Cortex of kidney (tissue), 1 donor: ENCODE measurements at places on chromosomes 6 and 20.

GRCh38 chr6:44062771-44063560, 64.3 kb downstream of the MRPL14 start:
- DNase-seq, result no peak

GRCh38 chr6:23523771-23524170, 602.2 kb upstream of the NRSN1 start:
- no peak for DNase-seq

DNA sequence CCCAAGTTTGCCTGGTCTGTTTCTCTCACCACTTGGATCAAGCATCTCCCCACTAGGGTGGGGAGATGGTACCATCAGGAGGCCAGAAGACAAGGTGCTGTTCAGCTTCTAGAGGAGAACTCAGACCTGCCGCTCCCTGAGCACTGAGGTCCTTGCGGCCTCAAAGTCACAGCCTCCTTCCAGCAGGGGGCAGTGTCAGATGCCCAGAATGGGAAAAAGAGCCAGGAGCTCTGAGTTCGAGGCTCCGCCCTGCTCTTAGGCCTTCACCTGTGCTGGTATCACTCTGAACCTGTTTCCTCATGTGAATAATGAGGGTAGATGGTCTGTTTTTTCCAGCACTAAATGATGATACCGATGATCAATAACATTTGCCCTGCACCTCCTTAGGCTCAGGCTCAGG, 68.7 kb downstream of the TOX2 start:
- DNase-seq, result no peak

DNA sequence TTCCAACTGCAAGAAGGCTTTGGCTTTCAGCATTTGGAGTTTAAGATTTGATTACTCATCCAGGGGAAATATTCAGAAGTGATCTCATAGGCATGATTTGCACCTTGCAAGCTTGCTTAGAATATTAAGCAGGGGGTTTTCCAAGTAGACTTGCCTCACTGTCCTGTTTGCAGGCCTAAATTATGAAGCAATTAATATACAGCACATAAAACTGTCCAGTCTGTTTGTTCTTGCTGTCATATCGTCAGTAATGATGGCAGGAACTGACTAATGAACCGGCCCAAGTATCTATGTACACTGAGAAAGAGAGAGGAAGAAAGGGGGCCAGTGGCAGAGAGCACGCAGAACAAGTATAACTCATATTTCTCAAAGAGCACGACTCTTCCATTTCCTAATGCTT, 212.5 kb upstream of the SUPT3H start:
- DNase-seq, result no peak

DNA sequence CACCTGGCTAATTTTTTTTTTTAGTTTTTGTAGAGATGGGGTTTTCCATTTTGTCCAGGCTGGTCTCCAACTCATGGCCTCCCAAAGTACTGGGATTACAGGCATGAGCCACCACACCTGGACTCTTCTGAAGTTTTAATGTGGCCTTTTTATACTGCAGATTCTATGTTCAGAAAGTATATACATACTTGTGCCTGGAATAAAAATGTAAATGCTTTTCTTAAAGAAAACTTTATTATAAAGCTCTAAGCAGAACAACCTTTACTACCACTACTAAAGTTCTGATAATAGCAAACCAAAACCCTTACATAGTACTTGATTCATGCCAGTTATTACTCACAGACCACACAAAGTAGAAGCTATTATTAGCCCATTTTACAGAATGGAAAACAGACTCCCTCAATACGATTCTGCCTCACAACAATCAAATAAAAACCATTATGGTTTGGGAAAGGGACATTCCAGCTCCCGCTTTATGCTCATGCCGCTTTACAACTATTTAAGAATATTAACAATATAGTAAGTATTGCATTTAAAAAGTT, 5.3 kb downstream of the PHIP start:
- DNase-seq, result no peak

GRCh38 chr20:25150016-25150415, 45.5 kb upstream of the ENTPD6 start:
- DNase-seq, result no peak

DNA sequence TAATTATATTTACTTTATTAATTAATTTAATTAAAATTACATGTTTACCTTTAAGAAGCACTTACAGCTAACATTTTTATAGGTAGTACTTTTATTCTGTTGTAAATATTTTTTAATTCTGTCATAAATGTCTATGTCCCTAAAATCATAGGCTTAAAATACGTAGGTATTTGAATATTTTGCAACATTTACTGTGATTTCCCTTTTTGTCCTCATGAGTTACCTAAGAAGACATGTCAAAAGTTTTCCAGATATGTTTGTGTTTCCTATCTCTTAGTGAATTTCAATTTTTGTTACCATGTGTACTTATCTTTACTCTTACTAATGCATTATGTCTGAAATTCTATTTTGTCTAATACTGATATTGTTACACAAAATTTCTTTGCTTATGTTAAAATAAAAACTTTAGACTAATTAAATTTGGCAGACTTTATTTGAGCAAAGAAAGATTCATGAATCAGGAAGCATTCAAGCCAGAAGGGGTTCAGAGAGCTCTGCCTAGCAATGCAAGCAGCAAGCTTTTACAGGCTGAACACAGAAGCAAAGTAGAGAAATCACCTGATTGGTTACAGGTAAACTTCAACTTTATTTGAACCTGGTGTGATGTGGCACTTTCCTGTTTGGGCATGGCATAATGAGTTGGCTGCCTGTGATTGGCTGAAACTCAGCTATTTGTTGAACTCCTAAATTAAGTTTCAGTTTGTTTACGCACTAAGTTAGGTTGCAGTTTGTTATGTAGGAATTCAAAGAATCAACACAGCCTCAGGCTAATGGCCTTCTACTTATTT, 123.2 kb upstream of the TMEM170B start:
- no peak for DNase-seq

- DNase-seq, result no peak
Observed at GRCh38 chr6:47603995-47604394, 94.4 kb upstream of the ADGRF4 start.

- no peak for DNase-seq
Observed at GRCh38 chr6:33008944-33009861, at the start of gene HLA-DOA. TSS of gene HLA-DOA (minus strand) at chr6:33009591.

DNA sequence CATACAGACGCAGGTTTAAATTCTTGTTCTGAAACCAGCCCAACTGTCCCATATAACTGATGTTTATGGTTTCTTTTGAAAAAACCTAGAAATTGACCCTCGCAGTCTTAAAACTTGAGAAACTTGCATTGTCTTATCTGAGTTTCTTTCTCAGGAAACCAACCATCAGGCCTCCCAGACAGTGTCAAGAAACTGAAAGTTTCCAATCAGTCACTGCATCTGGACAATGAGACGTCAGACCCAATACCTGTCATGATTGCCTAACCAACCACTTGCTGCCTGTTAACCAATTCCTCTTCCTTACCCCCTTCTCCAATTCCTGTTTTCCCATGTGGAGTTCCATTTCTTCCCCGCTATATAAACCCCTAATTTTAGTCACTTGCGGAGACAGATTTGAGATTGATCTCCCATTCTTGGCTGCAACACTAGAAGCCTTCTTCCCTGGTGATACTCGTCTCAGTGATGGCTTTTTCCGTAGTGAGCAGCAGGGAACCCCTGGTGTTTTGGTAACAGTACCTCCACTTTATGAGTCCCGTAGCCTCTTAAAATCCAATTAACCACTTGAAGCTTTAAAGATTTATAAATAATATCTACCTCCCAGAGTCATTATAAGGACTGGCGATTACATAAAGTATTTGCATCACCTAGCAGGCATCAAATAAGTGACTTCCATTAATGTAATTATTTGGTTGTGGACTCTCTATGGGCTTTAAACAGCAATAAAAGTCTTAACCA, 49.3 kb downstream of the GPR63 start:
- DNase-seq, result no peak

DNA sequence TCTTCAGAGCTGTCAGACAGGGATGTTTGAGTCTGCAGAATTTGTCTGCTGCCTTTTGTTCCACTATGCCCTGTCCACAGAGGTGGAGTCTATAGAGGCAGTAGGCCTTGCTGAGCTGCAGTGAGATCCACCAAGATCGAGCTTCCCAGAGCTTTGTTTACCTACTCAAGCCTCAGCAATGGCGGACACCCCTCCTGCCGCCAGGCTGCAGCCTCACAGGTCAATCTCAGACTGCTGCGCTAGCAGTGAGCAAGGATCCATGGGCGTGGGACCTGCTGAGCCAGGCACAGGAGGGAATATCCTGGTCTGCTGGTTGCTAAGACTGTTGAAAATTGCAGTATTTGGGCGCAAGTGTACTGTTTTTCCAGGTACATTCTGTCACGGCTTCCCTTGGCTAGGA, 28.4 kb upstream of the RAB32 start:
- no peak for DNase-seq

DNA sequence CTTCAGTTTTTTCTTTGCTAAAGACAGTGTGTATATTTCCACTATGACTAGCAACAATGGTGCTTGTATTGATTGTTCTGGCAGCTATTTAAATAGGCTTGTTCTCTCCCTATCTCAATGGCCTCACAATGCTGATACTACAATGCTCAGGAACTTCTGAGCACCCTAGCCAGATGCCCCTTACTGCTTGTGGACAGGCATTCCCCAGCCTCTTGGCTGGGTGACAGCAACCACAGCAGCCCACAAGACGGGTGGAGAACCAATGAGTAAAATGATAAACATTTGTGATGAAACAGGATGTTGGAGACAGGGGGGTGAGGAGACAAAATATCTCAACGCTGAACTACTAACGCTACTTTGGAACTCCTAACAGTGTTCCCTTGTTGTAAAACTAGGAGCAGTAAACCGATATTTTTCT, 42.3 kb downstream of the HIVEP2 start:
- no peak for DNase-seq

- no peak for DNase-seq
Observed at GRCh38 chr6:145329257-145329656, 406.1 kb downstream of the EPM2A start.

DNA sequence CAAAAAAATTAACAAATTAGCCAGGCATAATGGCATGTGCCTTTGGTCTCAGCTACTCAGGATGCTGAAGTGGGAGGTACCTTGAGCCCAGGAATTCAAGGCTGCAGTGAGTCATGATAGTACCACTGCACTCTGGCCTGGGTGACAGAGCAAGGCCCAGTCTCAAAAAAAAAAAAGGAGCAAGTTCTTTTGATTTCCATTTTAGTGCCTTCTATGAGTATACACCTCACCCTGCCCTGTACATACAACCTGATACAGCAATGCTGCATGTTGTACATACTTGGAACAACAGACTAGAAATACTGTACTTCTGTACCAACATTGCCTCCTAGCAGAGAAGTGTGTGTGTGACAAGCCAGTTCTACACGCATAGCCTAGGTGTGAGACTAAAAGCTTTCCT, 97.3 kb upstream of the CARMIL1 start:
- DNase-seq, result no peak

DNA sequence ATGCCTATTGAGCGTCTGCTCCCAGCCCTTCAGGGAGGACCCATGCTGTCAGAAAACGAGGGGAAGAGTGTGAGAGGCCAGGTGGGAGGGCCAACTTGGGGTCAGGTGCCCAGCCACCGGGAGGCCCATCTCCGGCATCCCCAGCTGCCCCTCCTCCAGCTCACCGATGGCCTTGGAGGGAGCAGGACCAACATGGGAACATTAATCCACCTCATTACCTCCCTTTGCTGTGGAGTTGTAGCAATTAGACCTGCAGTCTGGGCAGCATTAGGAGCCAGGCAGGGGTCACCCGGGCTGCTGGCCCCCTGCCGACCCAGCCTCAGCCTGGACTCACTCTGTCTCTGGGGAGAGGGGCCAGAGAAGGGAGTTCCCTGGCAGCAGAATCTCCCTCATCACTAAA, 25.1 kb downstream of the DLGAP4 start:
- no peak for DNase-seq

GRCh38 chr20:47818016-47818415, 32.7 kb upstream of the SULF2 start:
- no peak for DNase-seq

- no peak for DNase-seq
Observed at GRCh38 chr20:39939241-39939865, 749.7 kb downstream of the MAFB start.

GRCh38 chr6:167211881-167212712, 54.3 kb upstream of the GPR31 start:
- no peak for DNase-seq

GRCh38 chr6:12719017-12719416, 2.5 kb downstream of the PHACTR1 start:
- no peak for DNase-seq

- no peak for DNase-seq
Observed at GRCh38 chr20:63230800-63231268, 4.9 kb upstream of the BIRC7 start.

- DNase-seq, result no peak
Observed at GRCh38 chr6:143015300-143015706, 45.4 kb upstream of the AIG1 start.

- DNase-seq, result no peak
Observed at GRCh38 chr20:21507400-21508229, 6.2 kb downstream of the NKX2-2 start.

DNA sequence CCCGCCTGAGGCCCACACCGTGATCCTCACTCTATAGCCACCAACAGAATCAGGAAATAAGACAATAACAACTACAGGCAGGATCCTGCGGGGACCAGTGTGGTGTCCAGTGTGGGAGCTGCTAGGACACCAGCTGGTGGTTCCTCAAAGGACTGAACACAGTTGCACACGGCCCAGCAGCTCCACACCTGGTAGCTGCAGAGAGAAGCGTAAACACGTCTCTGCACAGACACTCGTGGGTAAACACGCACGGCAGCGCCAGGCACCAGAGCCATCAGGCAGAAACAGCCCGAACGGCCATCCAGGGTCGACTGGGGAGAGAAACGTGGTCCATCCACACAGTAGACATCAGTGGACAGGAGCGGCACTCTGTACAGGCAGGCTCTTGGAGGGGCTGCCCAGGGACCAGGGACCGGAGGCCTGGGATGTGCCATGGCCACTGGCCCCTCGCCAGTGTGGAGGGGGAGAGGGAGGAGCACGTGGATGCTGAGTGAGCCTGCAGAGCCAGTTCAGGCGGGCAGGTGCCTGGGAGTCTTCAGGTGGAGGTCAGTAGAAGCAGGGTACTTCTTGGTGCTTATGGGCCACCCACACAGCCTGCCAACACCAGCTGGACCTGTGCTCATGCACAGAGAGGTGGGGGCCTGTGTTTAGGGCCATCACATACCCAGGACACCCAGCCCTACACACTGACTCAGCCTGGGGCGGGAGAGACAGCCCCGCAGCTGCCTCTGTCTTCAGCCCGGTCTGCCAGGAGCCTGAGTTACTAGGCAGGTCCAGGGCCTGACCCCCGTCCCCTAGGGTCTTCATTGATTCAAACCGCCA, 7.4 kb upstream of the LAMA5 start:
- no peak for DNase-seq
